ENCODE measurements at places on chromosomes 16 and 17.

DNA sequence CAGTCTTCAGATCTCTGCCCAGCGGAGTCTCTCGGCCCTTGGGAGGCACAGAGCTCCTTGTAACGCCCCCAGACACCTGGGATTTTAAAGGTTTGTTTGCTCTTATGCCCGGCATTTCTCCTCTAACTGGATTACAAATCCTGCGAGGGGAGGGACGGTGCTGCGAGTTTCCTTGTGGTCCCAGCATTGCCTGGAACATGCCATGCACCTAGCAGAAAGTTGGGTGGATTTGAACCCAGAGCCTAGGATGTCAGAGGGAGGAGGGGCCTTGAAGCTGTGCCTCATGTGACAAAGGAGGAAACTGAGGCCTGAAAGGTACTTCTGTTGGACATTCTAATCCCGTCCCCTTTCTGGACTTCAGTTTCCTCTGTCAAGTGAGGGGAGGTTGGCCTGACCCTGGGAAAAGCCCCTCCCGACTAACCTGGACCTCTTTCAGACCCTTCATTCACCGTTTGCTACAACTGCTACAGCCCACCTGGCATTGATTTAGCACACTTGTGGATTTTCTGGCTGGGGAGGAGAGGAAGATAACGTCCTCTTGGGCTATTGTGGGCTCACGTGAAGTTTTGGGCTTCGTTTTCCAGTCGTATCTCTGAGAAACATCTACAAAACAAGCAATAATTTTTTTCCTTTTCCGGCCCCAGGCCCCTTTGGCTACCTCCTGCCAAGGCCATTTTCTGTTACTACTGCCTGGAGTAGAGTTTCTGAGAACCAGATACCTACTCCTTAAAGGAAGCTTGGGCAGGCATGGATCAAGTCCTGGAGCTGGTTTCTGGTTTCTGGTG lies 30.9 kb downstream of the MRC2 start:
- peak overlapping the region; percentile 95 for H3K27ac ChIP-seq
- DNase-seq = no peak
- no peak overlapping the region for H3K4me3 ChIP-seq
- peaks cover 3% of the 10 kb centered on the region for H3K27me3 ChIP-seq
- H3K4me1 ChIP-seq = peaks cover 53% of the 10 kb centered on the region
- H3K36me3 ChIP-seq = peaks cover 79% of the 10 kb centered on the region

GRCh38 chr17:29612094-29612403 lies 10.7 kb downstream of the CORO6 start:
- H3K27me3 ChIP-seq = peaks cover 36% of the 10 kb centered on the region
- peaks cover 35% of the 10 kb centered on the region for H3K4me1 ChIP-seq
- no peak for DNase-seq
- H3K36me3 ChIP-seq = no peaks in the 10 kb centered on the region
- H3K4me3 ChIP-seq = no peak overlapping the region
- H3K27ac ChIP-seq = no peak overlapping the region

GRCh38 chr16:19785512-19786130 lies 67.5 kb downstream of the IQCK start:
- no peak for DNase-seq
- peak overlapping the region; percentile 36 for H3K27ac ChIP-seq
- H3K4me3 ChIP-seq = no peak overlapping the region
- H3K4me1 ChIP-seq = peaks cover 26% of the 10 kb centered on the region
- no peaks in the 10 kb centered on the region for H3K27me3 ChIP-seq

- peak; percentile 73 for DNase-seq
- H3K4me1 ChIP-seq = peaks cover 59% of the 10 kb centered on the region
- no peaks in the 10 kb centered on the region for H3K36me3 ChIP-seq
Observed at GRCh38 chr16:86806838-86807351, 228.5 kb downstream of the FOXL1 start.

DNA sequence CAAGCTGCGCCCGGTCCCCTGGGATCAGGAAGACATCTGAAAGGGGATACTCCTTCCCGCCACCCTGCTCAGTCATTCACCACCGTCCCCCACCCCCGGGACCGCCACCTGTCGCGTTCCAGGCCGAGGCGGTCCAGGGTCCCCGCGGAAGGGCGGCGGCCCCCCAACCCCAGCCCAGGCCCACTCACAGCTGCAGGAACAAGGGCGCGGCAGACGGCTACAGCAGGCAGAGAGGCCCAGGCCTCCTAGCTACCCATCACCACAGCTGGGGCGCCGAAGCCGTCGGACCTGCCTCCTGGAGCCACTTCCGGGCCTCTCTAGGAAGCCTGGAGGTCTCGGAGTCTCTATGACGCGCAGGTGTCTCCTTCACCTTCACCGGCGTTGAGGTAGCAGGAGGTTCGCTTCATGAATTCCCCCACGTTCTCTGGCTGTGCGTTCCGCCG lies at the start of gene SDR42E1:
SDR42E1 (minus strand) TSS at position 272 of the 443 bp plus-strand sequence. CDS start 10,612 bp downstream, outside the sequence.
- H3K36me3 ChIP-seq = peaks cover 11% of the 10 kb centered on the region
- H3K27me3 ChIP-seq = peaks cover 11% of the 10 kb centered on the region
- no peak within 1 kb of the TSS for H3K4me3 ChIP-seq
- DNase-seq = no peak
- H3K4me1 ChIP-seq = no peaks in the 10 kb centered on the region

DNA sequence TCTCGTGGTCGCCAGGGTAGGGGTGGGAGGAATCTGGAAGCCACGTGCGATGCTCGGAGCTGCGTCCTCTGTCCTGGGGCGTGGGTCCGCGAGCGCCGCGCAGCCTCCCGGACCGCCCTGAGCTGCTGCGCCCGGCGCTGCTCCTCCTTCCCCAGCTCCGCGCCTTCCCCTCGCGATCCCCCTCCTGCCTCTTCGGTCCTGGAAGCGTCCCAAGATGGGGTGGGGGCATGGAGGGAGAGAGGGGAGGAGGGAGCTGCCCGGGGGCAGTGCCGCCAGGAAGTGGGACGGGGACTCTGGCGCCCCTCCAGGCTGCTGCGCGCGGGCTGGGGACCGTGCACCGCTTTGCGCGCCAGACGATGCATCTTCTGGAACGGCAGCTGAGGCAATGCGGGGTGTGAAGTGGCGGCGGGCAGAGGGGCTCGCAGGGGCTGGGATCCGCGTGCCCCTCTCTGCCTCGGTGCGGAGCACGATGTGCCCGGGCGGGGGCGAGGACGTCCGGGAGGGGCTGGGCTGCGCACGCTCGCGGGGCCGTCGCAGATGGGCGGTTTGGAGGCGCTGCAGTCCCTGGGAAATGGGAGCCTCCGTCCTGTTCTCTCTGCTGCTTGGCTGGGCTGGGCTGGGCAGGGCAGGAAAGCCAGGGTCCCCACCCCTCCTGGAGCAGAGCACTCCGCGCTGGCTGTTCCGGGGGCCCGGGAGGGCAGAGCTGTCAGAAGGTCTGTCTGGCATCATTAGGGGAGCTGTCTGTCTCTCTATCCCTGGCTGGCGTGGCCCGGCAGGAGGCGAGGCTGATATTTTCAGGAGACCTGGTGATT lies 388.0 kb downstream of the SEC14L1 start:
- no peak overlapping the region for H3K27ac ChIP-seq
- peak overlapping the region; percentile 62 for H3K4me3 ChIP-seq
- peak; percentile 81 for DNase-seq
- H3K36me3 ChIP-seq = peaks cover 6% of the 10 kb centered on the region

DNA sequence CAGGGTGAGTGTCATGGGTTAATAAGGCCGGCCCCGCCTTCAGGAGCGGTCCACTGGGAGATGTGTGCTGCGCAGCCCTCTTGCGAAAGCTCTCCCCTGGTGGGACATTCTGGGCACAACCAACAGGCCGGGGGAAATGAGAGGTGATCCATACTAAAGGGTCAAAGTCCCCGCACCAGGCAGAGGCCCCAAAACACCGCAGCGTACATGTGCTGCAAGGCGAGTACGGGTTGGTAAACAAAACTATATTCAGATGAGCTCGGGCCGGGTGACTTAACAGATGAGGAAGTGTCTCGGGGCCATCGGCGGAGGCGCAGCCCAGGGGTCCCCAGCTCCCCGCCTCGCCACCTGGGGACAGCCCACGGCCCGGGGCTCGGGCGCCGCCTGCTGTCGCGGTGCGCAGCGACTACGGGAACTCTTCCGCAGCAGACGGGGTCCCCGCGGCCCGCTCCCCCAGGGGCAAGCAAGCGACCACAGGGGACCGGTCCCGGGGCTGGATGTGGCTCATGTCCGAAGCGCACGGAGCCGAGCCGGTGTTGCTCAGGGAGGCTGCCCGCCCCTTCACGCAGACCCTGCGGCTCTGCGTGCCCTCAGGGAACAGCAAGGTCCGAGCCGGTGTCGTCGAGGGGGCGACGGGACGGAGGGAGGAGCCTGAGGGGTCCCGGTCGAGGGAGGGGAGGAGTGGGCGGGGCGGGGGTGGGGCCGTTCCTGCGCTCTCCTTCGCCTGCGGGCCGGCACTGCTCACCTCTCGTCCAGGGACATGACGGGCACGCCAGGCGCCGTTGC lies at the start of gene RAB37:
RAB37 (plus strand) TSS at position 744 of the 786 bp plus-strand sequence; CDS start at position 761, 17 bp downstream.
- H3K36me3 ChIP-seq = no peaks in the 10 kb centered on the region
- peak; percentile 59 for DNase-seq
- peak within 1 kb of the TSS; percentile 76 for H3K4me3 ChIP-seq
- H3K27me3 ChIP-seq = peaks cover 30% of the 10 kb centered on the region

GRCh38 chr17:55722742-55723487 lies at the start of gene TMEM100:
Gene TMEM100 (minus strand): TSS chr17:55722864. CDS start chr17:55721070, 1,794 bp downstream.
- no peak for DNase-seq
- H3K4me1 ChIP-seq = peaks cover 94% of the 10 kb centered on the region
- H3K27me3 ChIP-seq = no peaks in the 10 kb centered on the region
- peak within 1 kb of the TSS; percentile 85 for H3K4me3 ChIP-seq
- no peaks in the 10 kb centered on the region for H3K36me3 ChIP-seq

DNA sequence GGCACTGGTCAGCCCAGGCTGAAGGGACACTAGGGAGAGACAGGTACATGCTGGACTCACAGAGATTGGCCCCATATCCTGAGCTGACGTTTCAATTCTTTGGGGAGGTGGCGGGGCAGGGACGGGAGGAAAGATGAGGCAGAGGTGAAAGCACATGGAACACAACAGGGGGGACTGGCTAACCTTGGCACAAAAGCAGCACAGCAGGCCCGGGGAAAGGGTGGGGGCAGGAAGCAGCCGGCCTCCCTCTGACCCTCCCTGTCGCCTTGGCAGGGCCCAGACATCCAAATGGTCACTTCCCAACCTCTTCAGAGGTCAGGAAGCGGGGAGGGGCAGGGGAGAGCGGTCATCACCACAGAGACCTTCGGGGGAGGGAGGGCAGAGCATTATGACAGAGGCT lies 6.6 kb downstream of the VAT1 start:
- H3K27me3 ChIP-seq = peaks cover 2% of the 10 kb centered on the region
- H3K27ac ChIP-seq = peak overlapping the region; percentile 80
- no peak for DNase-seq
- peaks cover 73% of the 10 kb centered on the region for H3K4me1 ChIP-seq
- peaks cover 15% of the 10 kb centered on the region for H3K36me3 ChIP-seq

DNA sequence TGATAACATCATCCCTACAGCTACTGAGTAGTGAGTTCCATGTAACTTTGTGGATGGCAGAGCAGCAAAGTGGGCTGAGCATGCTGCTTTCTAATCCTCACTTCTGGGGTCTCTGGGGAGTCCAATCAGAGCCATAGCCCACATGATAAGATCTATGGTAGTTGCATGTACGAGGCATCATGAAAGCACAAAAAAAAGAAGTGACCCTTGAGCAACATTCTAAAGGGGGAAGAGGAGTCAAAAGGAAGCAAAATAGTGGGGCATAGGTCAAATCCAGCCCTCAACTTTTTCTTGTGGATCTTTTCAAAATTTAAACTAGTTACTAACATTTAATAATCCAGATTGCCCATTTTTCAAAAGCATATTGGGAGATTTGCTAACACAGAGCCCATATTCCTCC lies 208.5 kb upstream of the TOX3 start:
- H3K36me3 ChIP-seq = no peaks in the 10 kb centered on the region
- no peak overlapping the region for H3K4me3 ChIP-seq
- no peaks in the 10 kb centered on the region for H3K4me1 ChIP-seq
- no peaks in the 10 kb centered on the region for H3K27me3 ChIP-seq

- H3K27ac ChIP-seq = no peak overlapping the region
- peaks cover 12% of the 10 kb centered on the region for H3K27me3 ChIP-seq
- H3K36me3 ChIP-seq = no peaks in the 10 kb centered on the region
- H3K4me1 ChIP-seq = peaks cover 29% of the 10 kb centered on the region
- no peak overlapping the region for H3K4me3 ChIP-seq
- no peak for DNase-seq
Observed at GRCh38 chr17:65314212-65314611, 177.0 kb downstream of the RGS9 start.

GRCh38 chr16:81427219-81427618 lies 17.4 kb upstream of the CMIP start:
- DNase-seq = no peak
- H3K4me1 ChIP-seq = peaks cover 19% of the 10 kb centered on the region
- no peaks in the 10 kb centered on the region for H3K36me3 ChIP-seq
- no peak overlapping the region for H3K27ac ChIP-seq

DNA sequence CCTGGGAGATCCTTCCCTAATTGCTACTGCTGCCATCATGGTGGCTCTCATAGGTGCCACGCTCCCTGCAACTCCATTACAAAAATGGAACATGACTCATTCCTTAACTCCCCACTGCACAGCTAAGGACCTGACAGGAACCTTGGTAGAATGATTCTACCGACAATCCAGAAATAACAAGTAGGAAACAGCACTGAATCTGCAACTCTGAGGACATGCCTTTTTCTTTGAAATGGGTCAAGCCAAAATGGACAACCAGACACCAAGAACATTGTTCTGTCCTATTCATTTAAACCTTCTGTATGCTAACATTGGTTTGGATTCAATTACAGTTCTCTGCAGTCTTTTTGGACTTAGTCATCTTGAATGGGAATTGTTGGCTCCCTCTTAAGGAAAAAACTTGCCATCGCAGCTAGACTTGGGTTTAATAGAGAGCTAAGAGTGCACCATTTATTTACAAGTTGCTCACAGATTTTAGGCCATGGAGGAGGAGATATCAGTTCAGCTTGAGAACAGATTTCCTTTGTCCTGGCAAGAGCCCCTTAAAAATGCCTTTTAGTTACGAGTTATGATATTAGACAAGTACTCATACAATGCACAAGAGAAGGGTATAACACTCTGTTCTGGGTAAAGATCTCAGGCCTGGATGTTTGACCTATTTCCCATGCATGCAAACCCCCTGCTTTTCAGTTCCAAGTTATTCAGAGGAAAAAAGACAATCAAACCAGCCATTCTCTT lies 20.9 kb upstream of the NSRP1 start:
- DNase-seq = peak; percentile 24
- H3K27ac ChIP-seq = no peak overlapping the region
- peaks cover 8% of the 10 kb centered on the region for H3K27me3 ChIP-seq
- H3K36me3 ChIP-seq = no peaks in the 10 kb centered on the region
- peaks cover 6% of the 10 kb centered on the region for H3K4me1 ChIP-seq

DNA sequence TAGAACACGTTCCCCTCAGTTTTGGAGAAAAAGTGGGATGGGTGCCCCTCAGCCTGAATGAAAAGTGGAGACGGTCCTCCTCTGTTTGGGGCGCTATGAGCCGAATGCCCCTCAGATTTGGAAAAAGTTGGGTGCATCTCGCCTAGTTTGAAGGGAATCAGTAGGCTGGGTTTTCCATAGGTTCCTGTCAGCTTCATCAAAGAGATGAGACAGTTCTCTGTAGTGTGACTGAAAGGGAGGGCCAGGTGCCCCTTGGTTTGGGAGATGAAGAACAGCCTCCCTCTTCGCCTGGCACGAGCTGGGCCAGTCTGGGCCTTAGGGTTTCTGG lies 742 bp upstream of the SLC9A5 start:
- DNase-seq = no peak
- no peak overlapping the region for H3K27ac ChIP-seq
- peaks cover 53% of the 10 kb centered on the region for H3K27me3 ChIP-seq
- peak overlapping the region; percentile 81 for H3K4me3 ChIP-seq
- H3K4me1 ChIP-seq = peaks cover 45% of the 10 kb centered on the region
